ENCODE measurements at places on chromosomes 12 and 14.

GRCh38 chr14:20751963-20752562, 6.4 kb downstream of the EDDM3A start:
- DNase-seq = no peak

DNA sequence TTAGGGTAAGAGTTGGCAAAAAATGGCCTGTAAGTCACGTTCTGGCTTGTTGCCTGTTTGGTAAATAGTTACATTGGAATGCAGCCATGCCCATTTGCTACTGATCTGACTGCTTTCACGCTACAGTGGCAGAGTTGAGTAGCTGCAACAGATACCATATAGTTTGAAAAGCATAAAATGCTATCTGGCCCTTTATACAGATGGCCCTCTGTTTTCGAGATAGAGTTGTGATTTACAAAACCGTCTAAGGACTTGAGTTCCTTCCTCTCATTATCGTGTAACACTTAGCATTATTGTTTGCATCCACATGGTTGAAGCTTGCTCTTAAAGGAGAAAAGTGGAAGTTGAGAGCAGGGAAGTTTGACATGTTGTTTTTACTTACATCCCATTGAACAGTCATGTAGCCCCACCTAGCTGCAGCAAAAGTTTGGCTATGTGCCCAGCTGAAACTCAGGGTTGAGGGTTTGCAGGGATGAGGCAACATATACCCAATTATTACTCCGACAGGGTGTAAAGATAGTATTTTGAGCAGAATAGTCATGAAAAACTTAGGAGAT, 11.3 kb upstream of the SCFD1 start:
- DNase-seq = no peak

- no peak for DNase-seq
These were observed 16.4 kb upstream of the RAB35 start for GRCh38 chr12:120132863-120133385.

DNA sequence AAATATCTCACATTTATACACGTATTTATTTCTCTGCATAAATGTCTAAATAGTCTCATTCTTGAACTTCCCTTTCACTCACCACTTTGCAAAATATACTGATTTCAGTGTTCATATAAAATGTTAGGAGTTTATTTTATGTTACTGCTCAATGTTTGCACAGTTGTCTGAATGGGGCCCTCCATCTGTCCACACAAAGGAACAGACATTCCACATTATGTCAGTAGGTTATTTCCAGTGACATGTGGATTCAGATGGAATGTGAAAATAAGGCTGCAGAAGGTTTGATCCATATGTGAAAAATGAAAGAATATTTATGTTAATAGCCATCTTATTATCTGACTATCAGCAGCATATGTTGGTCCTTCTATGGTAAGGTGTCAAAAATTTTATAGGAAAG, 994.4 kb upstream of the SEL1L start:
- no peak for DNase-seq

DNA sequence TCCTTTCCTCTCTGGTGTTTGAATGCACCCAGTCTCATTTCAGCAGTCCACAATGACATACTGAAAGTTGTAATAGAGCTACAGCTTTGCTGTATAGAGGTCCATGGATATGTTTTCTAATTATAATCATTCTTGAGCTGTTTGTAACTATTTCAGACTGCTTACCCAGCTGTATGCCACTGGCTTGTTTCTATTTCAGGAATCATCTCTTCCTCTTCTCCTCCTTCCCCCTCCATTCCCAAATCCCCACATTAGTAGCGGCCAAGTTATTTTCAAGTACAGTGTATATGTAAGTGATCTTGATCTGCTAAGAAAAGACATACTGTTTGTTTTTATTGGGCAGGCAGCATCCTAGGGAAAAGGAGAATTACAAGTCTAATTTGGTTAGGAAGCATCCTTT, 775.0 kb downstream of the DIO2 start:
- no peak for DNase-seq

DNA sequence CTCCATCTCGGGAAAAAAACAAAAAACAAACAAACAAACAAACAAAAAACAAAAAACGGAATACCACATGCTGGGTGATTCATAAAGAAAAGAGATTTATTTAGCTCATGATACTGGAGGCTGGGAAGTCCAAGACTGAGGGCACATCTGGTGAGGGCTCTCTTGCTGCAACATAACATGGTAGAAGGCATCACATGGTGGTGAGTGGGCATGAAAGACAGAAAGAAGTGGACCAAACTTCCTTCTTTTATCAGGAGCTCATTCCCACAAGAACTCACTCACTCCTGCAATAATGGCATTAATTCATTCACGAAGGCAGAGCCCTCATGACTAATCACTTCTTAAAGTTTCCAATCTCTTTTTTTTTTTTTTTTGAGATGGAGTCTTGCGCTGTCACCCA, 8.0 kb upstream of the LGMN start:
- no peak for DNase-seq

GRCh38 chr12:67747869-67748742, 99.6 kb downstream of the DYRK2 start:
- DNase-seq = no peak

- DNase-seq = no peak
These were observed 930.5 kb upstream of the NOVA1 start for GRCh38 chr14:27528328-27528727.

GRCh38 chr14:79293482-79294177, 917.7 kb downstream of the DIO2 start:
- no peak for DNase-seq

DNA sequence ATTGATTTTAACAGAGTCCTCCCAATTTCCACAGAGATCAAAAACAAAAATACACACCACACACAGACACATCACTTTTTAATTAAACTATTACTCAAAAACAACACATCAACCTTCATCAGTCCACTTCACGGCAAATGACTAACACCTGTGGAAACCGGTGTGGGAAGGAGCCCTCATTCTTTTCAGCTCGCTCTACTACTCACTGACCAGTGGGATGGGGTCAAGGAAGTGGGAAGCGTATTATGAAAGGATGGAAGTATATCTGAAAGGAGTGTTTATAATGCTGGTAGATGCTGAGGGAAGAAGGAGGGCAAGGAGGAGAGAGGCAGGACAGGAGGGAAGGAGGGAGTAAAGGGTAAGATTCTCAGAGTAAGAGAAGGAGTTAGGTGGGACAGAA, 156.5 kb downstream of the EPS8 start:
- DNase-seq = no peak

- DNase-seq = no peak
These were observed 8.8 kb upstream of the ACVRL1 start for GRCh38 chr12:51898506-51898905.

- DNase-seq = no peak
These were observed 53.7 kb upstream of the INSM2 start for GRCh38 chr14:35480119-35480769.

DNA sequence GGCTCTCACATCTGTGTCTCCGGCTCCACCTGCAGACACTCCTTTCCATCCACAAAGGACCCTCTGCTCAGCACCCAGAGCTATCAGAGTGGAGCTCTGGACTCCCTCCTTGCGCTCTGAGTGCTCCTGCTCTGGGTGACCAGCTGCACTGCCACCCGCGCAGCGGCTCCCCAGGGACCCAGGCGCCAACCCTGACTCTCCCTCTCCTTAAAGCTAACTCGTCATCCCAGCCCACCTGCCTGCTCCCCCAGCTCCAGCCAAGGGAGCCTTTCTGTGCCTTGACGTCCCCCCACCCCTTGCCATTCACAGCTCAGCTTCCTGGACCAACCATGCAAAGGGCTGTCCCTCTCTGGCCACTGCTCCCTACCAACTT, 99.0 kb downstream of the SETD3 start:
- DNase-seq = peak; percentile 38
